Lower lobe of right lung (tissue), 2 donors: ENCODE measurements at places on chromosomes 1 and 21. TPM values are rescaled to one million over a fixed set of nuclear protein-coding genes. Genes with fewer than 3 reads are reported as not detected.

GRCh38 chr1:205436776-205437410, 15.0 kb upstream of the LEMD1 start:
- DNase-seq = no peak
- H3K4me3 ChIP-seq = no peak overlapping the region
- no peaks in the 10 kb centered on the region for H3K36me3 ChIP-seq
- H3K27ac ChIP-seq = no peak overlapping the region
- H3K4me1 ChIP-seq = peaks cover 40% of the 10 kb centered on the region

DNA sequence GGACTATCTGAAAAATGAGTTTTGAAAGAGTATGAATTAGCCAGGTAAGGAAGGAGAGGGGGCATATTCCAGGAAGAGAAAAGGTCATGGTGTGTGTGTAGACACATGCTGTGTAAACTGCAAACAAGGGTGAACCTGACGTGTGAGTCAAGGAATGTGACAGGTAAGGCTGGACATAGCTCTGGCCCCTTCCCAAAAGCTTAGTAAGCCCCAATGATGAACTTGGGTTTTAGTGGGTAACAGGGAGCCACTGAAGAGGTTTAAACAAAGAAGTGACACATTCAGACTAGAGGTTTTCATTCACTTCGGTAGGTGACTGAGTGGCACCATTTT, 36.7 kb downstream of the EGLN1 start:
- no peak overlapping the region for H3K4me3 ChIP-seq
- no peak overlapping the region for H3K27ac ChIP-seq
- no peaks in the 10 kb centered on the region for H3K36me3 ChIP-seq
- H3K4me1 ChIP-seq = peaks cover 7% of the 10 kb centered on the region
- DNase-seq = no peak
- H3K27me3 ChIP-seq = no peaks in the 10 kb centered on the region

DNA sequence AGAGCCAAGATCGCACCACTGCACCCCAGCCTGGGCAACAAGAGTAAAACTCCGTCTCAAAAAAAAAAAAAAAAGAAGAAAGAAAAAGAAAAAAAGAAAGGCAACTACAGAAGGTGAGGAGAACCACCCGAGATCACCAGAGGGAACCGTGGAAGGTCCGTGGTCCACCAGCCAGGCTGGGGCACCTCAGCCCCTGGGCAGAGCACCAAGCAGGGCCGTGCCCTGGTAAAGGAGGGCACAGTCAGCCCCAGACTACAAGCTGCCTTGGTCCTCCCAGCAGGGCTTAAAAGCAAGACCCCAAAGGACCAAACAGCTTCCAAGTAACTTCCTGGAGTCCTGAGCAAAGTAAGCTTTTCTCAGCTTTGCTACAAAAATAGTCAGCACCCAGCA, 8.8 kb upstream of the SAMD11 start:
- DNase-seq = no peak
- no peak overlapping the region for H3K27ac ChIP-seq
- H3K36me3 ChIP-seq = no peaks in the 10 kb centered on the region
- H3K4me3 ChIP-seq = no peak overlapping the region
- no peaks in the 10 kb centered on the region for H3K4me1 ChIP-seq
- H3K27me3 ChIP-seq = peaks cover 98% of the 10 kb centered on the region

GRCh38 chr1:214520544-214521165, 30.7 kb downstream of the PTPN14 start:
- H3K4me3 ChIP-seq = no peak overlapping the region
- H3K36me3 ChIP-seq = no peaks in the 10 kb centered on the region
- no peak for DNase-seq
- no peak overlapping the region for H3K27ac ChIP-seq
- H3K4me1 ChIP-seq = peaks cover 9% of the 10 kb centered on the region

DNA sequence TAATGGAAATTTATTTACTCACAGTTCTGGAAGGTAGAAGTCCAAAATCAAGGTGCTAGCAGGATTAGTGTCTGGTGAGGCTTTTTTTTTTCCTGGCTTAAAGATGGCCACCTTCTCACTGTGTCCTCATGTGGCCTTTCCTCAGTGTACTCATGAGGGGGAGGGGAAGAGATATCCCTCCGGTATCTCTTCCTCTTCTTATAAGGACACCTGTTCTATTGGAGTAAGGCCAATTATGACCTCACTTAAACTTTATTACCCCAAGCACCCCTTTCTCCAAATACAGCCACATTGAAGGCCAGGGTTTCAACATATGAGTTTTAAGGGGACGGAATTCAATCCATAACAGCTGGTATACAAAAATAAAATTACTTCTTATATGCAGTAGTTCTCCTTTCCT, 203.7 kb upstream of the C1orf87 start:
- no peaks in the 10 kb centered on the region for H3K27me3 ChIP-seq
- H3K4me1 ChIP-seq = peaks cover 17% of the 10 kb centered on the region
- no peaks in the 10 kb centered on the region for H3K36me3 ChIP-seq
- no peak overlapping the region for H3K4me3 ChIP-seq
- DNase-seq = no peak

DNA sequence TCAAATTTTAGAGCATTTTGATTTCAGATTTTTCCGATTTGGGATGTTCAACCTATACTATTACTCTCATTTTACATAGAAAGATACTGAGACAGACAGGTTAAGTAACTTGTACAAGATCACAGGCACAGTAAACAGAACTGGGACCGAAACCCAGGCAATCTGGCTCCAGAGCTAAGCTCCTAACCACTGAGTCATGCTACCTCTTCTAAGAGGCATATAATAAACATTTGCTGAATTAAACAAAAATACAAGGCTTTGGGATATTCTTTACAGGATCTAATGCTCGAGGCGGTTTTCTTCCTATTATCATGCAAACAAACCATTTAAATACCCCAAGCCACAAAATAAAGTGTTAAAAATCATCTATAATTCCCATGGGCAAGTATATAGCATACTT, 50.3 kb downstream of the MCOLN2 start:
- no peak for DNase-seq
- no peaks in the 10 kb centered on the region for H3K27me3 ChIP-seq
- peaks cover 4% of the 10 kb centered on the region for H3K4me1 ChIP-seq
- H3K27ac ChIP-seq = no peak overlapping the region
- no peak overlapping the region for H3K4me3 ChIP-seq

GRCh38 chr1:90114521-90115141, 119.7 kb downstream of the ZNF326 start:
- H3K4me1 ChIP-seq = no peaks in the 10 kb centered on the region
- no peak overlapping the region for H3K27ac ChIP-seq
- no peaks in the 10 kb centered on the region for H3K36me3 ChIP-seq
- no peaks in the 10 kb centered on the region for H3K27me3 ChIP-seq

GRCh38 chr1:234675006-234675405, 65.0 kb upstream of the IRF2BP2 start:
- no peaks in the 10 kb centered on the region for H3K27me3 ChIP-seq
- no peak overlapping the region for H3K27ac ChIP-seq
- no peak for DNase-seq
- H3K4me3 ChIP-seq = no peak overlapping the region

The CASQ1 gene
- 0.27 TPM for total RNA-seq

The MAN1C1 gene
- 20.4 TPM for total RNA-seq

The USP33 gene
- total RNA-seq = 68.4 TPM

The LY9 gene
- total RNA-seq = 1.8 TPM

The NES gene
- 39.8 TPM for total RNA-seq

The CD2 gene
- total RNA-seq = 9.8 TPM
